ENCODE measurements at places on chromosomes 11 and 22. TPM values are rescaled to one million over a fixed set of nuclear protein-coding genes. Genes with fewer than 3 reads are reported as not detected.

DNA sequence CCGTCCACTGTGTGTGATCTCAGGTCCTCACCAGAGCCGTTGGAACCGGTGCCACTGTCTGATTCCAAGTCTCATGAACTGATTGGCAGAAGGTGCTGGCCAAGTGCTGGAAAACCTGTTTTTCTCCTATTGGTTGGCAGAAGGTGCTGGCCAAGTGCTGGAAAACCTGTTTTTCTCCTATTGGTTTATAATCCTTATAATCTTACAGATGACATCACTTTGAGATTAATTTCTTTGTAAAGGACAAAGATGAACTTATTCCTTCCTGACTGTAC lies 1106.3 kb downstream of the BRD1 start:
- DNase-seq, result no peak

- DNase-seq, result peak; percentile 77
Measured at GRCh38 chr11:122655527-122656072, at the start of gene UBASH3B. UBASH3B (plus strand) TSS chr11:122655722; CDS start chr11:122656050, 328 bp downstream.

- DNase-seq, result peak; percentile 32
Measured at GRCh38 chr22:19068784-19069271, 53.4 kb downstream of the DGCR2 start.

DNA sequence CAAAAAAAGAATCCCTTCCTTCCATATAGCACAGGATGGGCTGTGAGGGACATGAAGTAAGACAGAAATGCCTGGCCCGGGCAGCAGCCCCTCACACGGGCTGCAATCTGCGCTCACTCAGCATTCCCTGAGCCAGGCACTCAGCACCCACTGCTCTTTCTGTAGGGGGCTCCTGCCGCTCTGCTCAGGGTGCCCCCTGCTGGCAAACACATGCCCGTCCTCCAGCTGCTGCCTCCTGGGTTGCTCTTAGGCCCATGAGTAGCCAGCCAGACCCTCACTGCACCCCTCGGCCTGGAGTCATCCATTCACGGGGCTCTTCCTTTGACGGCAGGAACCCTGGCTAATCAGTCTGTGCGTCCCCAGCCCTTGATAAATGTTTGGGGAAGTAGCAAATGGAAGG lies 6.9 kb downstream of the MCAT start:
- DNase-seq, result no peak

DNA sequence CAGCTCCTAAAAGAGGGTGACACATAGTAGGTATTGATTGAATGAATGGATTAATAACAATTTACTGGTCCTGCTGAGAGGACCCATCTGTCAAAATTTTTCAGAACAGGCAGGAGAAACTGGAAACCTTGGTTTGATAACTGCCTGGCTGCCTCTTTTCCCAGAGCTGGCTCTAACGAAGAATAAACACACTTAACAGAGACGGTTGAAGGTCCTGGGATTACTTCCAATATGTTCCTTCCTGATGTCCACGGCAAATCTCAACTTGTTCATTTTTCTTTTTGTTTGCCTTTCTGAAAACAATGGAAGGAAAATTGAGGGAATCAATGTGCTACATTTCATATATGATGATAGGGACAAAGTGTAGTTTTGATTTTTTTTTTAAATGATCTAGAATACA lies 76.5 kb upstream of the SYT13 start:
- no peak for DNase-seq

DNA sequence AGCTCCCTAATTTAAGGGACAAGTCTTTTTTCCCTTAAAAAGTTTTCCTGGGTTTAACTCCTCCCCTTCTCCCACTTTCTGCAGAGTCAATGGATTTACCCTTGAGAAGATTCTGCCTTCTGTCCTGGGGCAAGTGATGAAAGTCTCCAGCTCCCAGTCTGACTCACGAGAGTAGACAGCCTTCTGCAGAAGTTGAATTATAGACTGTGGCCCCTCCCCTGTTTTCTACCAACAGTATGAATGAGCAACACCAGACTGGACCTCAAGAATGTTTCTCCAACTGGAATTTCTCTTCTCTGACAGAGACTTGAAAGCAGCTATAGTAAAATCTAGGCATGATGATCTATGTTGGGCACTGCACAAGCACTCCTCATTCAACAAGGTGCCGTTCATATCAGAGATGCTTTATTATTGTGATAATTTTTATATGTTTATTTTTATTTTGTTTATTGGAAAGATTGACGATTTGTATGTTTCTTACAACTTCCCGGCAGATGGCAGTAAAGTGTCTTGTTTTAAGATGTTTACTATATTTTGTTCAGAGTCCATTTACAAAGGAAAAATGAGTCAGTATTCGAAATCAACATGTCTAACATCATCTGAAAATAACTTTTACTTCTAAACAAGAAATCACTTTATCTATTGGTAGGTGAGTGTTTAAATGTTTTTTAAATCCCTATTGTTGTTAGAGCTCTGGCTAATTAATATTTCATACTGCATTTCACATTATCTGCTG lies 56.6 kb downstream of the LMO2 start:
- DNase-seq, result no peak

DNA sequence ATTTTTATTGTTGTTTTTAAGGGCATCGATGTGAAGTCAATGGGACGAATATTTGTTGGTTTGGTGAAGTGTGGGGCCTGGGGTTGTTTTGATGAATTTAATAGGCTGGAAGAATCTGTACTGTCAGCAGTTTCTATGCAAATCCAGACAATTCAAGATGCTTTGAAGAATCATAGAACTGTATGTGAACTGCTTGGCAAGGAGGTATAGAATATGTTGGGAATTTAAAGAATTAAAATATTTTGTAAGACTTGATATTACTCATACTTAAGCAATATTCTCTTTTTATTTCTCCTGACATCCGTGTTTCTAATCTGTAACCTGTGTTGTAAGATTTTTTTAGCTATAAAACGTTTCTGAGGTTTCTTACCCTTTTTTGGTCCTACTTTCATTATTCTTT lies 61.6 kb downstream of the DYNC2H1 start:
- no peak for DNase-seq

- DNase-seq, result no peak
Measured at GRCh38 chr22:49838771-49839717, 11.4 kb upstream of the BRD1 start.

- DNase-seq, result no peak
Measured at GRCh38 chr11:12824281-12825041, 150.2 kb downstream of the TEAD1 start.

DNA sequence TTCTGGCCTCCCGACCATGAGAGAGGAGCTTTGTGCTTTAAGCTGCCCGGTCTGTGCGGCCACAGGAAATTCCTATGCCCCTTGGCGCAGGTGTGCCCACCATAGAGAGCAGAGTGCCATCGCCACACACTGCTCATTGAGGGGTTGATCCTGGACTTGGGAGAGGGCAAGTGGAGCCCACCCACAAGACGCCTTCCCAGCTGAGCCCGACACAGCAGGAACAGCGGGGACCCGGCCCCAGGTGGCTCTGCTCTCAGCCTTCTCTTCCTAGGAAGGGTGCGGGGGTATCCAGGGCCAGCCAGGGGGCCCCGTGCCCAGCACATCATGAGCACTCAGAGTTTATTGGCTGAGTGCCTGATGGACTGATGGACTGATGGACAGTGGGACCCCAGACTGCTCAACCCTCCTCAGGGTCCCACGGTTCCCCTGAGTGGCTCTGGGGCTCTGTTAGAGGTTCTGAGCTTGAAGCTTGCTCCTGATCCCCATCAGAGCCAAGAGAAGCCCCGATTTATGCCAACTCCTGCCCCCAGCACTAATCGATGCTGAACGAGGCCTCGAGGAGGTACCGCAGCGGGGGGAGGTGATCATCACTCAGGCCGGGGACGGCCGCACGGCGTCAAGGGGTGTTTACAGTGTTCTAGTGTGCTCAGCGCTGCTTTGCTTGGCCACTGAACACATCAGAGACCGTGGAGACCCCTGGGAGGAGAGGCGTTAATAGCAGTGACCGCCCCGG lies 13.5 kb upstream of the MRGPRD start:
- DNase-seq, result peak; percentile 40

GRCh38 chr11:2526808-2527381 lies 82.1 kb downstream of the KCNQ1 start:
- peak; percentile 73 for DNase-seq

- no peak for DNase-seq
Measured at GRCh38 chr11:63227521-63228107, 15.8 kb downstream of the SLC22A25 start.

SLC22A8 gene
- not detected for total RNA-seq

UBQLN3 gene
- total RNA-seq, result 0.70 TPM

GRIA4 gene
- not detected for total RNA-seq

ADAMTS15 gene
- total RNA-seq, result 5.9 TPM

HEPACAM gene
- 0.68 TPM for total RNA-seq

LIF gene
- 2.1 TPM for total RNA-seq

TRIM48 gene
- total RNA-seq, result not detected

ZP1 gene
- not detected for total RNA-seq

SLC6A5 gene
- not detected for total RNA-seq

TBX10 gene
- not detected for total RNA-seq

All from ureter (tissue), 1 donor.